Mesenchymal stem cell (in vitro differentiated cells and primary cell): ENCODE measurements at places on chromosomes 7 and 10.

GRCh38 chr10:69729326-69730048 lies 72.2 kb upstream of the COL13A1 start:
- no peak for DNase-seq

GRCh38 chr10:102583435-102584417 lies 60.6 kb upstream of the TRIM8 start:
- peak; percentile 88 for DNase-seq

- DNase-seq, result no peak
Measured at GRCh38 chr10:46091828-46092523, 45.9 kb upstream of the MSMB start.

DNA sequence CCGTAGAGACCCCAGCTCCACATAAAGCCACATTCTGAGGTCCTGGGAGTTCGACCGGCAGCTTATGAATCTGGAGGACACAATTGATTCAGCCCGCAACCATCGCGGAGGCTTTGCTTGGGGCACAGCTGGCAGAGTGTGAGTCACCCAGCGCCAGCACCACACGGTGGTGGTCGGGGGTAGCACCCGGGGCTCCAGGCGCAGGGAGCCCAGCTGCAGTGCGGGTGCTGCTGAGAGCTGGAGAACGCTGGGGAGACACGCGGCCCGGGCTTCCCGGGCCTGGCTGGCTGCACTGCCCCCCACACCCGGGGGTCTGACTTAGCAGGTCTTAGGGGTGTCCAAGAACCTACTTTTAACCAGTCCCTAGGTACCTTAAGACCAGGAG lies 87.9 kb downstream of the PAXIP1 start:
- no peak for DNase-seq

- DNase-seq, result peak; percentile 54
Measured at GRCh38 chr7:95470452-95470851, 15.3 kb upstream of the ASB4 start.

- DNase-seq, result peak; percentile 77
Measured at GRCh38 chr10:91909117-91909677, at the start of gene FGFBP3. Gene FGFBP3, minus strand, starts transcription at chr10:91909486. Its CDS starts 517 bp downstream, at chr10:91908969.

DNA sequence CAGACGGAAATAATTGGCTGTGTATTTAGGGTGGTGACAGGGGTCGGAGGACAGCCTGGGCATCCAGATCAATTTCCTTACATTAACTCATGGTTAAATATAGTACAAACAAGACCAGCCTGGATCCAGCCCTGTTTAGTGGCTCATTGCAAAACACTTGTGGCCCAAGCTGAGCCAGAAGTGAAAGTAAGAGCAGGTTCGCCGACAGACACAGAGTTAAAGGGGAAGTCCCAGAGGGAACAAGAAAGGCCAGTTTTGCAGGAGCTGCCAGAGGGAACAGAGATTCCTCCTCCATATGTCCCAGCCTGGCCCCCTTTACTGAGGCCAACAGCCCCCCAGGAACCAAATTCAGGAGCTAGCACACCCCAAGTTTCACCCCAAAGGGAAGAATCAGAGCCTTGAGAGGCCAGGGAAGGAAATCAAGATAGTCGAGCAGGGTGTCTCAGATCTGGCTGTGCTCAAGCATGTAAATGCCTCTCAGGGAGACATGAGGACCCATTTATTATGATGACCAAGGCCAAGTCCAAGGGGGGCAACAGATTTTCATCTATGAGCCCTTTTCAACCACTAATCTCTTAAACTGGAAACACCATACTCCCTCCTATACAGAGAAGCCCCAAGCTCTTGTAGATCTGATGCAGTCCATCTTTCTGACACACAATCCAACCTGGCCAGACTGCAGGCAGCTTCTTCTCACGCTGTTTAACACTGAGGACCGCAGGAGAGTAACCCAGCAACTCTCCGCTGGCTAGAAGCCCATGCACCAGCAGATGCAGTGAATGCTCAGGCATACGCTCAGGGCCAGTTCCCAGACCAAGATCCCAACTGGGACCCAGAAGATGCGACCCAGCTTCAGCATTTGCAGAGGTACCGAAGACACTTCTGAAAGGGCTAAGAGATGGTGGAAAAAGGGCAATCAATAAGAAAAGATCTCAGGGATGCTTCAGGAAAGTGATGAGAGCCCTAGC lies 15.9 kb upstream of the ADCK2 start:
- DNase-seq, result peak; percentile 92

DNA sequence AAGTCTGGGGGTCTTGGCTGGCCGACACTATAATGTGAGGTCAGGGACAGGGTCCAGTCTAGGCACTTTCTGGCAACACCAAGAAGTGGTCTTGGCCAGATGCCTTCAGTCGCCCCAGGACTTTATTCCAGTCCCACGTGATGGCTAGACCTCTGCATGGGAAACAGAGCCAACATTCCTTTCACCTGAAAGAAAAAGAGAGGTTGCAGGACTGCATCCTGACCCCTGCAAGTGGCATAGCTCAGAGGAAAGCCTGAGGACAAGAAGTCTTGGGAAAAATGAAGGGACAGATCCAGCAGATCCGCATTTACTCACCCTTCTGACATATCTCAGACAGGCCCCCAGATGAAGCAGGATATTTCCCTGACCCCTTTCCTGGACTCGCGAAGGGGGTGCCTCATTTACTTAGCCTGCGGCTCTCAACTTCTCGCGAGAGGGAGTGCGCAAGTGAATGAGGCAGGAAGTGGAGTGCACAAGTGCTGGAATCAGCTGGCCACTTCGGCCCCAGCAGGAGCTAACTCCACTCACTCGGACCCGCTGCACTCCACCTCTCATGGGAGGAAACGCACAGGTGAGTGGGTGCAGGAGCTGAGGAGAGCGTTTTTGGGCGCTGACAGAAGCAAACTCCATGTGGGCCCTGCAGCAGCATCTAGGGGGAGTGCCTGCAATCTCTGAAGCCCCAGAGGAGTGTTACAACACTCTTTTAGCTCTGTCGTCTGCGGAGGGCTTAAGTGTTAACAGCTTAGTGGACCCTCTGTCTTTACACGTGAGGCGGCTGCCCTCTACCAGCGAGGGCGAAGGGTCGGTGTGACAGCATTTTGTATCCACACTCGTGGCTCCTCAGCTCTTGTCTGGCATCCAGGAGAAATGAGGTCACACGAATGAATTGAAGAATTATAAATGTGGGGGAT lies 916.2 kb upstream of the GHITM start:
- DNase-seq, result no peak

GRCh38 chr7:158042156-158042880 lies 545.3 kb downstream of the PTPRN2 start:
- no peak for DNase-seq

DNA sequence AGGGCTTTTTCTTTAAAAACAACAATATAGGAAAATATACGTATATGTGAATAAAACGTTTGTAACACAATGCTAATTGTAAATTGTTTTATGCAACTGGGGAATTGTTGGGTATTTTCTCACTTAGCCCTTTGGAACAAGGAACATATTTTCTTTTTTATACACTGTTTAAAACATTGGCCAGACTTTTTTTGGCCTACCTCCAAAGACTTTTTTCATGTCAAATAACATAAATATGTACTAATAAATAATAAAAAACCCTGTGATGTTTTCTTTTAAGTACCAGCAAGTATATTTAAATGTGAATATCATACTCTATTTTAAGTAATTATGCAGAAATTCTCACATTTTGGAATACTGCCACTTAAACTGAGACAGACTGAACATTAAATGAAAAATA lies 15.7 kb downstream of the TMEM106B start:
- no peak for DNase-seq

DNA sequence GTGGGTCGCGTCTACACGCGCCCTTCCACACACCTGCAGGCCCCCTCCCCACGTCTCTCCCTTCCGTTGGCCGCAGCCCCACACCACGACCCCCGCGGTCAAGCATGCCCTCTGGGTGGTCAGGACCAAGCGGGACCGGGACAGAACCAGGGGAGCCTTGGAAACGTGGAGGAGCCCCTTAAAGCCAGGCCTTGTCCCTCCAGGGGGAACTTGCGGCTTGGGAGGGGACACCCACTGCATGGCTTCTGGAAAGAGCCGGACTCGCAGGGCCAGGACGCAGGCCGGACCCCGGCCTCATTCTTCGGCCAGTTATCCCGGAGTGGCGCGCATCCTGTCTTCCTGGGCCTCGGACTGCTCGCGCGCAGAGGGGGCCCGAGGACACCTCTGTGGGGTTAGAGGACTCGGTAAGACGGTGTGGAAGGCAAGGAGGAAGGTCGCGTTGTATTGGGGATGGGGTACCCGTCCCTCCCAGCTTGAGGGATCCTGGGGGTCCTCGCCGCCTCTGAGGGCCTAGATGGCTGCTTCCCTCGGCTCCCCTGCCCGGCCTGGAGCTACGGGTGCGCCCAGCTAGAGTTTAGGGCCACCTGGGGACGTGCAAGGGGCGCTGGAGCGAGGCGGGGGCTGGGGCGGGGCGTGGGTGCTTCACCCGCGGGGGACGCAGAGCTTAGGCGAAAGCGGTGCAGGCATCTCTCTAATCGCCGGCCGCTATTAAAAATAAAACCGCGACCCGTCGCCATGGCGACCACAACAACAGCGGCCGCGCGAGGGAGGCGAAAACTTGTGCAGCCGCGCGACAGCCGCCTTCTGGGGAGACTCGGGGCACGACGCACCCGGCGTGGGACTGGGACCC lies 1.8 kb upstream of the PDGFA start:
- peak; percentile 81 for DNase-seq

GRCh38 chr10:78341953-78342614 lies 308.4 kb downstream of the RPS24 start:
- DNase-seq, result no peak

- no peak for DNase-seq
Measured at GRCh38 chr10:129275886-129276285, 191.2 kb upstream of the MGMT start.

- DNase-seq, result no peak
Measured at GRCh38 chr10:101043363-101043707, 12.3 kb downstream of the SFXN3 start.

DNA sequence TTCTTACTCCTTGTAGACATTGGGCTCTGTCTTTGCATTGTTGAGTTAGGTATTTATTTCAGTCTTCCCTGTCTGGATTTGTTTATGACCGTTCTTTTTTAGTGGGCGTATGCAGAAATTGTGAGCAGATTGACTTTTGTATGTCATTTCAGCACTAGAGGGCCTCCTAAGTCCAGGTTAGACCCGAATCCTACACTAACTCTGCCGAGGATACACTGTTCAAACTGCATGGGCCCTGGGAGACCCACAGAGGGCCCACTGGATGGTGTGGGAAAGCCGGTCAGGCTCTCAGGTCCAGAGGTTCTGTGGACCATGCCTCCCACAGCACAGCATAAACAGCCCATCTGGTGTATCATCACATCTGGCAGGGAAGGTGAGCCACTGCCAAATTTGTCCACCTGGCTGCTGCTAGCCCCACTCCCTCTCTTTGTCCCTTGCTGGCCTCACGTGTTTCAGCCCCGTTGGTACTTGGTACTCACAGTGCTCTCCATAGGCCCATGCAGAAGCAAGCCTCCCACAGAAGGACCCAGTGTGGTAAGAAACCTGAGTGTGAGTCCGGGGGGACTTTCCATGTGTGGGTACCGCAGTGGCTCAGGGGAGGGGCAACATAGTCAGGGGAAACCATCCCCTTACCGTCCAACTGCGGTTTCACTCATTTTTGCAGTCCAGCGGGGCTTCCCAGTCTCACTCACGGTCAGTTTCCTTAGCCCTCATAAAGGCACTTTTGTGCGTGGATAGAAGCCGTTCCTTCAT lies 112.8 kb downstream of the APBB1IP start:
- DNase-seq, result no peak

GRCh38 chr7:152677808-152678670 lies 2.1 kb upstream of the XRCC2 start:
- no peak for DNase-seq

DNA sequence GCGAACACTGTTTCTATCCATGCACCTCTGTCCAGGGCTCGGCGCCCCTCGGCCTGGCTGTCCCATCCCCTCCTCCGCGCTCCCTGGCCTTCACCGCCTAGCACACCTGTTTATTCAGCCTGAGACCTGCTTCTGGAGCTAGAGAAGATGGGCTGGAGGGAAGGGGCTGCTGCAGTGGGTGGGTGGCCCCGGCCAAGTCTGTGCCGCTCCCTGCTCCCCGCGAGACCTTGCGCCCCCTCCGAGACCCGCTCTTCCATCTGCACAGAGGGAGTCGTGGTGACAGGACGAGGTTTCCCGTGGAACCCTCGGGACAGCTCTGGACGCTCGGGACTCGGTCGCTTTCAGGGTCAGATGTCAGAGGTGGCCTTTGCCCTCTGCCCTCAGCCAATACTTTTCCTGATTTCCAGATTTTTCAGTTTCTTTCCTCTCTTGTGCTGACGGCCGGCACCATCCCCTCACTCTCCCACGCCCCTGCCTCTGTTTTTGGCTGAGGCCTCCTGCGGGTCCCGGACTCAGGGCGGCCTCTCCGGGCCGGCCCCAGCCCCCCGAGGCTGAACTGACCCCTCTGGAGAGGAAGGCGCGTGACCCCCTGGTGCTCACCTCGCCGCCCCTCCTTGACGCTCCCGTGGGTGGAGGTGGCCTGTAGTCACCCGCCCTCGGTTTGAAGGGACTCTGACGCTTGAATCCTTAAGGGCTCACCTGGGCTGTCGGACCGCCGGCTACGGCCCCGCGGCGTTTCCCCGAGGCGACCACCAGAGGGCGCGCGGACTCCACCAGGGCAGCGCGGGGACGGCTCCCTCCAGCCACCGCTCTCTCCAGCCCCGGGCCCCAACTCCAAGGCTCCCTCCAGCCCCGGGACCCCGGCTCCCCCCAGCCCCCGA lies 15.6 kb downstream of the SHH start:
- no peak for DNase-seq

GRCh38 chr7:48180981-48181380 lies 9.7 kb downstream of the ABCA13 start:
- DNase-seq, result no peak

GRCh38 chr10:123681285-123681684 lies 15.1 kb downstream of the GPR26 start:
- no peak for DNase-seq

GRCh38 chr7:82241356-82241755 lies 202.2 kb downstream of the CACNA2D1 start:
- DNase-seq, result no peak

- peak; percentile 71 for DNase-seq
Measured at GRCh38 chr7:82677493-82677892, 233.9 kb upstream of the CACNA2D1 start.

DNA sequence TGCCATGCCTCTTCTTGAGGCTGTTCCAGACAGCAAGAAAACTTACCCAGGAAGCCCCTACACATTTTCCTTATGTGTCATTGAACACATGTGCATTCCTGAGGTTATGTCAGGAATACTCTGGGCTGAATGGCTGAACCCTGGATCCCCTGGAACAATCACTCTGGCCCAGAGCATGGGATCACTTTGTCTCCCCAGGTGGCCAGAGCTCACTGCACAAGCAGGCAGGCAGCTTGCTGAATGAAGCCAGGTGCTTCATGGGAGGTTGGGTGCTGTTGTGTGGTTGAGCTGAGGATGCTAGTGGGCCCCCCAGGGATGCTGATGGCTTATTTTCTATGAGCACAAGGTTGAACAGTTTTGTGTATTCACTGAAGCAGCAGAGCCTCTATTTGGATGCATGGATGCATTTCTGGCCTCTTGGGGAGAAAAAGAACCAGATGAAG lies 54.7 kb upstream of the NPTX2 start:
- no peak for DNase-seq

- no peak for DNase-seq
Measured at GRCh38 chr7:55248526-55248925, 116.6 kb upstream of the LANCL2 start.
